ENCODE measurements at places on chromosomes 4 and X.

GRCh38 chr4:93018806-93019205 lies 715.0 kb downstream of the GRID2 start:
- DNase-seq = no peak

GRCh38 chr4:14177987-14178386 lies 550.5 kb upstream of the BOD1L1 start:
- DNase-seq = no peak

DNA sequence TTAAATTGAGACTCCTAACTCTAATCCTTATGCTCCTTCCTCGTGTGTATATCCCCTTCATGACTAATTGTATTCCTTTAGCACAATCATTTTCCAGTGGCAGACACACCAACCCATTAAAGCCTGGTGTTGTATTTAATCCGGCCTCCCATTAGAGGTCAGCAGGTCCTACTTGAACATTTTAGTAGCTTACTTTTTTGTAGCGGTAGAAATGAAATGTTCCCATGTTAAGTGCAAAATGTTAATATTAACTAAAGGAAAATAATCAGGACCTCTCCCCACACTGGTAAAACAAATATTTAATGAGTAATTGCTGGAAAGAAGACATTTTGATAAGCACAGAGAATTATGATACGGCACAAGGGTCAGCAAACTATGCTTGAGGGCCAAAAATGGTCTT lies 3.4 kb downstream of the RAB33B start:
- DNase-seq = no peak

DNA sequence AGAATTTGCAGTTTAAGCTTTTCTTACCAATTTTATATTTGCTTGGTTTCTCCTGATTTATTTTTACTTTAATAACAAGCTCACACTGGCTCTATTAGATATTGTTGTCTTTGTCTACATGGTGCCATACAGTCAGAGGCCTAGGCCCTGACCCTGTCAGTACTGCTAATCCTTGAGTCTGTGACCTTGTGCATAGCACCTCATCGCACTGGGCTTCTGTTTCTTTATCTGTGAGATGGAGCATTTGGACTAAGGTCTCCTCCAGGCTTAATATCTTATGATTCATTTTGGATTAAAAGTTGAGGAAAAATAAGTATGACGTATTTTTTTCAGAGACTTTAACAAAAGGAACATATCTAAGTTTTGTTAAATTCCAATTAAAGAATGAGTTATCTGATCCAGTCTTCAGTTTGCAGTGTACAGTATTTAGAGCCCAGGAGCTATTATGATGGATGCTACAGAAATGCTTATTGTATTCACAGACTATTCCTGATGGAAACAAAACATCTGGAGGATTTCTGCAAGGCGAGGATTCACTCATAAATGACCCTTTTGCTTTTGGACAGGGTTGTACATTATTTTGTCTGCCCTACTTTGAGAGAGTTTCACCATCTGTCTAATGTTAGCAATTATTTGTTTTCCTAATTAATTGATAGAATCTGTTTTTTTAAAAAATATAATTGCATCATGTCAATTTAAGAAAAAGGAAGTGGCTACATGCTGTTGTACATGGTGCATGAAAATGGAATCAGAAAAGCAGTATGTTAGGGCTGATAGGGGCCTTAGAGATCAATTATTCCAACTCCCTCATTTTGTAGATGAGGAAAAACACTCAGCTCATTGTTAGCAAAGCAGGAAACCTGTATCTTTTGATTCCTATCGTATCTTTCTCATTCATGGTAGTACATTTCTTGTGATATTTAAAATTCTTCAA lies 203.6 kb downstream of the BANK1 start:
- no peak for DNase-seq

GRCh38 chr4:119865389-119865788 lies 201.3 kb downstream of the MAD2L1 start:
- no peak for DNase-seq

GRCh38 chr4:186953599-186954260 lies 230.1 kb upstream of the FAT1 start:
- DNase-seq = no peak

GRCh38 chr4:52249581-52249980 lies 198.5 kb downstream of the SPATA18 start:
- no peak for DNase-seq

DNA sequence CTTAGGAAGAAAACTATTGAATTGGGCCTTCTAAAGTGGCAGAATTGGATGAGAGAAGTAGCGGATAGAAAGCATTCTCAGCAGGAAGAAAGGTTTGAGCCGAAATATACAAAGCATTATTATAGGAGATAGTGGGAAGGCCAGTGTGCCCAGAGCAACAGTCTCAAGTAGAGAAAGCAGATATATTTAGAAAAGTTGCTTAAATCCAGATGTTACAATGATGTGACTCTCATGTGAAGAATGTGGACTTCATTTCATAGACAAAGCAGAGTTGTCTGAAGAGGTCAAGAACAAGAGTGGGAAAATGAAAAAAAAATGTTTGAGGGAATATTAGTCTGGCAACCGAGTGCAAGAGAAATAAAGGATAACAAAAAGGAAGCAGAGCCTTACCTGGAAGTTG lies 66.9 kb downstream of the SYNPO2 start:
- DNase-seq = peak; percentile 64

GRCh38 chrX:152844256-152844655 lies 13.4 kb downstream of the NSDHL start:
- no peak for DNase-seq

GRCh38 chr4:156779042-156779441 lies 192.6 kb downstream of the PDGFC start:
- DNase-seq = no peak

DNA sequence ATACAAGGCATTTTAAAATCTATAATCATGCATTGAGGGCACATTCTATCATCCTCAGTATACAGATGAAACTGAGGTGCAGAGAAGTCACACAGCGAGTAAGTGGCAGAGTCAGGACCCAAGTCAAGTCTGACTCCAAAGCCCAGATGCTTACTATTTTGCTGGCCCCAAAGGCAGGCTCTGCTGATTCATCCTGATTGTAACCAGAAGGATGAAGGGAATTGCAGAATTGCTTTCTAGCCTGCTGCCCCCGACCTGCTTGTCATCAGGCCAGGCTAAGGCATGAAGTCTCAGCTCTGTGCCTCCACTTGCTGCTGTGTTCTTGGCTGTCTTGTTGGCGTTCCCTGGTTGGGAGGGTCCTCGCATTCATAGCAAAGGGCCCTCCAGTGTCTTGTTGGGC lies 62.7 kb downstream of the SLC9A6 start:
- no peak for DNase-seq
